Kidney glomerular epithelial cell (primary cell): ENCODE measurements at places on chromosomes 4 and X.
A peak's percentile ranks its signal among the peaks of the same experiment; 100 is the strongest.

DNA sequence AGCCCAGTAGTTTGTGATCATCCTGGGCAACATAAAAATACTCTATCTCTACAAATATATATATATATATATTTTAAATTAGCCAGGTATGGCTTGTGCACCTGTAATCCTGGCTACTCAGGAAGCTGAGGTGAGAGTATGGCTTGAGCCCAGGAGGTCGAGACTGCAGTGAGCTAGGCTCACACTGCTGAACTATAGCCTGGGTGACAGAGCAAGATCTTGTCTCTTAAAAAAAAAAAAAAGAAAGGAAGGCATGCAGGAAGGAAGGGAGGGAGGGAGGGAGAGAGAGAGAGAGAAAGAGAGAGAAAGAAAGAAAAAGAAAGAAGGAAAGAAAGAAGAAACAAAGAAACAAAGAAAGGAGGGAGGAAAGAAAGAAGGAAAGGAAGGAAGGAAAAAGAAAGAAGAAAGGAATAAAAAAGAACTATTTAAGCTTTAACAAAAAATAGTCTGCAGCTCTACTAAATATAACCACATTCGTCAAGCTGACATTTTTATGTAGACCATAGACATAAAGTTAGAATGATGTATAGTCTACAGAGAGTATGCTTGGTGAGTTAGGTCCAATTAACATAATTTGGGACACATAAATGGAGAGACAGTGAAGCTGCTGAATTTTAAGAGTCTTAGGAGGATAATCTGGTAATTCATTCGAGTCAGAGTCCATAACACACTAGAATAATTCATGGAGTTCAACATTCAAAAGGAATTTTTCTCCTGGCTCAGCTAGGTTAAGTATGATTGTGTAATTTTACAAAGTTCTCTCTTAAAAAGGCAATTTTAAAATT lies 111.9 kb downstream of the GLRA3 start:
- no peak for DNase-seq

DNA sequence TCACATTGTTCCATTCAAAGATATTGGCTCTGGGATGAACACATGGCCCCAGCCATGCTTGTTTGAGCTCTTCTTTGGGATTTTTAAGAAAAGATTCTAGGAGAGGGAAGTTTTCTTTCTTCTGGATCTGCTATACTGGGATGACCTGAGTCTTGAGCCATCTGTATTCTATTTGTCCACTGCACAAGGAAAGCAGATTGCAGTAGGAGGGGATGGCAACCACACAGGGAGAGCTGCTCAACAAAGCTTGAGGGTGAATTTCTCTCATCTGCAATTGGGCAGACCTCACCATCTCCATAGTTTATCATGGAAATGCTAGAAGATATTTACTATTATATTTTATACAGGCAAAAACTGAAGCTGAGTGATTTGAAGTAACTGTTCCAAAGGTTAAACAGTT lies 34.3 kb downstream of the ADH7 start:
- no peak for DNase-seq

- DNase-seq, result no peak
Observed at GRCh38 chr4:23279377-23279986, 586.7 kb downstream of the GBA3 start.

GRCh38 chrX:78493180-78493579 lies 165.8 kb upstream of the CYSLTR1 start:
- DNase-seq, result no peak

GRCh38 chrX:135931644-135932487 lies 38.4 kb downstream of the SAGE1 start:
- DNase-seq, result no peak

- no peak for DNase-seq
Observed at GRCh38 chrX:117860517-117860916, 256.1 kb downstream of the KLHL13 start.

GRCh38 chr4:92636038-92636806 lies 332.5 kb downstream of the GRID2 start:
- DNase-seq, result no peak

- DNase-seq, result no peak
Observed at GRCh38 chr4:6526671-6527091, 48.3 kb upstream of the MAN2B2 start.

DNA sequence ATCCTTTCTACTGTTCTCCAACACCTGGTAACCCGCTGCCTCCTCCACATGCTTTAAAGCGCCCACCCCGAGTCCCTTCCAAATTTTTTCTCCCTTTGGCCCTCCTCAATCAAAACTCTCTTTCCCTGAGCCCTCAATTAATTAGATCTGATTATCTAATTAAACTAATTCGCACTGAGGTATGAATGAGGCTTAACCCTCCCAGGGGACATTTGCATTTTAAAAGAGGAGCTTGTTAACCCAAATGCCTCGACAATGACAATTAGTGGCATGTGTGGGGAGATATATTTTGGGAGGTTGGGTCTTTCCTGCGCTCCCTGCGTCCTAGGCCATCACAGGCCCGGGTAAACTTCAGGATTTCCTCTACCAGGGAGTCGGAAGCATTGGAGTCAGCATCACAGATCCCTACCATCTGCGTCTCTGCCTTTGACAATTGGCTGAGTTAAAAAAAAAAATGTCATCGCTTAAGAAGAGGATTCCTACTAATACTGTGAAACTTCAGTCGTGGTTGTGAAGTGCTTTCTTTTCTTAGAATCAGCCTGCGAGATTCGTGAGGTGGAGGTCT lies 50.6 kb downstream of the TENM3 start:
- no peak for DNase-seq

DNA sequence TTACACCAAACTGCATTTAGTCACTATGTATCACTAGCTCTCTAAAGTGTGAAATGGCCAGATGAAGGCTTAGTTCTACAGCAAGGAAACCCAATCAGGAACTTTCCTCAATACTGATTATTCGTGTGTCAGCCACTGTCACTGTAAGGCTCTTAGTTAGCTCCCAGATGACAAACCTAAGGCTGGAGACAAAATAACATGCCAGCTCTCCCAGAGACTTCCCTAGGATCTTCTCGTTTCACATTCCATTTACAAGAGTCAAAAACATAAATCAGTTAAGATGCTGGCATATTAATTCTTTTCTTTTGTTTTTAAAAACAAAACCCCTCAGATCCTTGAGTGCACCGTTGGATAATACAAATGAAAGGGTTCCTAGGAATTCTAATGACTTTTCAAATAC lies 88.2 kb upstream of the TFDP3 start:
- no peak for DNase-seq

DNA sequence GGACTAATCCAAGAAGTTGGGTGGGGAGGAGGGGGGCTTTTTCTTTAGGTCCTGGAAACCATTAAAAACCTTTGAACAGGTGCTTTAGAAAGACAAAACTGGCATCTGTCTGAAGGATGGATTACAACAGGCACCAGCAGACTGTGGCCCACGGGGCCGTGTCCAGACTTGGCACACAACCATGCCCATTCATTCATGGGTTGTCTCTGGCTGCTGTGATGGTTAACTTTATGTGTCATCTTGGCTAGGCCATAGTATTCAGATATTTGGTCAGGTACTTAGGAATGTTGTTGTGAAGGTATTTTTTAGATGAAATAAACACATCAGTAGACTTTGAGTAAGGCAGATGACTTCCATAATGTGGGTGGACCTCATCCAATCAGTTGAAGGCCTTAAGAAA lies 45.5 kb downstream of the TBL1X start:
- DNase-seq, result no peak

DNA sequence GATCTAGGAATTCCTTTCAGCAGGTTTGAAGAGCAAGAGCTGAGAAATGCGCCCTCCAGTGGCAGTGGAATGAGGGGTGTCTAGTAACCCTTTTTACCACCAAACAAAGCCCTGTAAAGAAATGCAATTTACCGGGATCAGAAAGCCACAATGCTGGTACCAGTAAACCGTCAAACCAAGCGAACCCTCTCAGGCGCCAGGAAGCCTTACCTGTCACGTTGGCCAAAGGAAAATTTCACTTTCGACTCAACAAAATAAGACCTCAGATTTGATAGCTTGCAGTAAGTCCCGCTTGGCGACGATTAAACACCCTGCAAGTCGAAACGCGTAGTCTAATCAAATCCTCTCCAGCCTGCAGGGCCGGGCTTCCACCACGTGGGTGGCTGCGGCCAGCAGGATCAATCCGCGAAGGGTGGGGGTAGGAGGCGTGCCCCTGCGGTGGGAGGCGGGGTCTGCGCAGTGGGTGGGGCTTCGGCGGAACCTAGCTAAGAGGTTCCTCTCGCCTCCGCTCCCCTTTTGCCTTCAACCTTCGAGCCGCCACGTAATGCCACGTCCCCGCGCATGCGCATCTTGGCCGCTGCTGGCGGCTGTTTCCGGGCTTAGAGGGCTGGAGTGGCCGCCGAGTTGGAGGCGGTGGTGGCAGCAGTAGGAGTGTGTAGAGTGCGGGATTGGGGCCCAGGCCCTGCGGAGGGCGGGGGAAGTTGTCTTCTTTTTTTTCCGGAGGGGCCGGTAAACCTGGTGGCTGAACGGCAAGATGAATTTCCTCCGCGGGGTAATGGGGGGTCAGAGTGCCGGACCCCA lies at the start of gene USO1:
Gene USO1 (plus strand): TSS at position 512 of the 801 bp plus-strand sequence. CDS start 243 bp downstream, at position 755.
- peak; percentile 98 for DNase-seq

DNA sequence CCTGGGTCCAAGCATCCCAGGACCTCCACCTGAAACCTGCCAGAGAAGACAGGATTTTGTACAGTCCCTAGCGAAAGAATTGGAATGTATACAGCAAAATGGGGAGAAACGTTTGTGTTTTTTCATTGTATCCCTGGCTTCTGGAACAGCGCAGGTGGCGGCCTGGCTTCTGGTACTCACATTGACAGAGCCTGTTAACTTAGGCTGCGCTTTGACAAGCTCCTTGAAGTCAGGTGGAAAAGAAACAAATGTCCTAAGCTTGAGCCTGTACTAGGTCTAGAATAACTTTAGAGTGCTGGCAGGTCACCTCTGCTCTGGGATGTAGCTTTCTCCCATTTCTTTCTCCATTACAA lies 343.7 kb upstream of the KLF3 start:
- no peak for DNase-seq

DNA sequence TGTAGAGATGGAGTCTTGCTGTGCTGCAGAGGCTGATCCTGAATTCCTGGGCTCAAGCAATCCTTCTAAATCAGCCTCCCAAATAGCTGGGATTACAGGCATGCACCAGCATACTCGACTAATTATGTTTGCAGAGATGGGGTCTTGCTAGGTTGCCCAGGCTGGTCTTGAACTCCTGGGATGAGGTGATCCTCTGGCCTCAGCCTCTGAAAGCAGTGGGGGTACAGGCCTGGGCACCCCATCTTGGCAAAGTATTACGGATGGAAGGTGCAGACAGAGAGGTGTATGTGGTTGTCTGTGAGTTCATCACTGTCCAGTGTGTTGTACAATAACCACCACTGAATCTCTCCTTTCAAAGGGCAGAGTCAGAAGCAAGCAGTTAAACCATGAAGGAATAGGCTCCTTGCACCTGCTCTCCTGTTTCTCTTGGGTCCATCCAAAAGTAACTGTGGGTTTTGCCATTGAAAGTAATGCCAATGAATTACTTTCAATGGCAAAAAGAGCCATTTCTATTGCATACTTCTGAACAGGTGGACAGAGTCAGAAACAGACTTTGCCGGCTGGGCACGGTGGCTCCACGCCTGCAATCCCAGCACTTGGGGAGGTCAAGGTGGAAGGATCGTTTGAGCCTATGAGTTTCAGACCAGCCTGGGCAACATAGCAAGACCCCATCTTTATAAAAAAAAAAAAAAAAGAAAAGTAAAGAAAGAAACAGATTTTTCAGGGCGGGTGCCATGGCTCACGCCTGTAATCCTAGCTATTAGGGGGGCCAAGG lies 7.0 kb upstream of the AKAP17A start:
- DNase-seq, result no peak

DNA sequence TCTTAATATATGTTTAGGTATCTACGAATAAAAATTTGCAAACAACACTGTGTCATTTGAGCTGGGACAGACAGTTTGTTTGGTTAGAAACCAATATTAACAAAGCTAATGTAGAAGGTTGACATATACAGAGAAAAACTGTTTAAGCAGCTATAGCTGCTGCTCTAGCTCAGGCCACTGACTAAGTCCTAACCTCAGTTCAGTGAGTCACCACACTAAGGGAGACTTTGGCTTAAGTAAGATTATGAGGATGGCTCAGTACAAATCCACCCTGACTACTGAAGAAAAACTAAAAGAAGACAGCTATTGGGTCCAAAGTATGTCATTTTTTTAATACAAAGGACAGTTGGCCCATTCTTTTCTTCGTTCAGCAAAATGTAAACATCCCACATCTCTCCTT lies 717.3 kb upstream of the ACTRT1 start:
- DNase-seq, result no peak

DNA sequence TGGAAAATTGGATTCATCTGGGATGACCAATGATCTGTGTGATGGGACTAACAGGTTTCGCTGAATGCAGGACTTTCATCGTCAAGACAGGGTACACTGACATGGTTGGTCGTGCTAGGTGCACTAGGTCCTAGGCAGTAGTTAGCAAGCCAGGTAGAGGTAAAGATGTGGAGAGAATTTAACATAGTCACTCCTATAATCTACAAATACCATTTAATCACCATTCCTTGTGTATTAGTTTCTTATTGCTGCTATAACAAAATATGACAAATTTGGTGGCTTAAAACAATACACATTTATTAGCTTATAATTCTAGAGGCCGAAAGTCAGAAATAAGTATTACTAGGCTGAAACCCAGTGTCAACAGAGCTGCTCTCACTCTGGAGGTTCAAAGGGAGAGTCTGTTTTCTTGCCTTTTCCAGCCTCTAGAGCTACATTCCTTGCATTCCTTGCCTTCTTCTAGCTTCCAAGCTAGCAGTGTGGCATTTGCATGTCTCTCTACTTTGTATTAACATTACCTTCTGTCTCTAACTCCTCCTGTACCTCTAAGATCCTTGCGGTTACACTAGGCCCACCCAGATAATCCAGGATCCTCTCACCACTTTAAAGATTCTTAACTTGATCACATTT lies 98.7 kb upstream of the GRIA3 start:
- no peak for DNase-seq

- DNase-seq, result no peak
Observed at GRCh38 chr4:33989820-33990443, 2254.4 kb downstream of the ARAP2 start.

GRCh38 chr4:148842843-148843242 lies 400.6 kb upstream of the NR3C2 start:
- no peak for DNase-seq

DNA sequence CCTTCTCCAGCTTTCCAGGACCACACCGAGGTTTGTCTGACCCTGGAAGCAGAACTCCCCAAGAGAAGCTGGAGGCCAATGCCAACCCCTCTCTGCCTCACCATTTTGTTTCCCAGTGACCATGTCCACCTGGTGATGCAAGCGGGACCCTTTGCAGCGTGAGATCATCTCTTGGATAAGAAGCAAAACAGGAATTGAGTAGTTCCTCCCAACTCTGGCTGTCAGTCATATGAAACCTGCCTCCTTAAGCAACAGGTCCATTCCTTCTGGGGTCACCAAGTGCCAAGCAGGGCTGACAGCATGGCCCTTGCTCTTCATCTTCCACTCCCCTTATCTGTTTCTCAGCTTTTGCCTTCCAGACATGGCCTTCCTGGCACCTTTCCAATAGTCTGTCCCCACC lies 41.3 kb upstream of the MTM1 start:
- DNase-seq, result no peak

DNA sequence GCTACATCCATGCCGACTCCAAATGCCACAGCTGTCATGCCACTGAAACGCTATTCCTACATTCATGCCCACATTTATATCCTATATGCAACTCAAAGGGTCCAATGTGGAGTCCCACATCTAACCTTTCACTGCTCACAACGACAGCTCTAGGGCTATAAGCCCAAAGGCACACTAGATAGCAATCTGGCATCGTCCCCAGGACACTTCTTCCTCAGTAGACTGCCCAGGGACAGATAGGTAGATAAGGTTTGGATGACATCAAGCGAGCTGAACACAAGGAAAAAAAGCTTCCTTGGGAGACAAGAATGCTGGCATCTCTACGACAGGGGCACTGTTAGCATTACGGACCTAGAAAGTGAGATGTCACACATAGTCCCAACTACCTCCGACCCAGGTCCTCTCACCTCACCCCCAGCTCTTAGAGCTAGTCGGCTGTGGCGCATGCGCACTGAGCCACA lies 685 bp downstream of the RAB9B start:
- DNase-seq, result no peak
